GM04503 (cell line): ENCODE measurements at places on chromosomes 13 and 19.

DNA sequence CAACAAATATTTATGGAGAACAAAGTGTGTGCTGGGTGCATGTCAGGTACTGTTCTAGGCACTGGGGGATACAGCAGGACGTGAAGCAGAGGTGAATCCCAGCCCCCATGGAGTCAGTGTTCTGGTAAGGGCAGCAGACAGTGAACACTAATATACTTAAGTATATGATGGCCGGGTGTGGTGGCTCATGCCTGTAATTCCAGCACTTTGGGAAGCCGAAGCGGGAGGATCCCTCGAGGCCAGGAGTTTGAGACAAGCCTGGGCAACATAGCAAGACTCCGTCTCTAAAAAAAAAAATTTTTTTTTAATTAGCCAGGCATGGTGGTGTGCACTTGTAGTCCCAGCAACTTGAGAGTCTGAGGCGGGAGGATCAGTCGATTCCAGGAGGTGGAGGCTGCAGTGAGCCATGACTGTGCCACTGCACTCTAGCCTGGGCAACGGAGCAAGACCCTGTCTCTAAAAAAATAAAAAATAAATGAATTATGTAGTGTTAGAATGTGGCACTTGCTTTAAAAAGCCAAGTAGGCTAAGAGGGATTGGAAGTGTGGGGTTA lies 22.6 kb downstream of the CHST8 start:
- DNase-seq: no peak

DNA sequence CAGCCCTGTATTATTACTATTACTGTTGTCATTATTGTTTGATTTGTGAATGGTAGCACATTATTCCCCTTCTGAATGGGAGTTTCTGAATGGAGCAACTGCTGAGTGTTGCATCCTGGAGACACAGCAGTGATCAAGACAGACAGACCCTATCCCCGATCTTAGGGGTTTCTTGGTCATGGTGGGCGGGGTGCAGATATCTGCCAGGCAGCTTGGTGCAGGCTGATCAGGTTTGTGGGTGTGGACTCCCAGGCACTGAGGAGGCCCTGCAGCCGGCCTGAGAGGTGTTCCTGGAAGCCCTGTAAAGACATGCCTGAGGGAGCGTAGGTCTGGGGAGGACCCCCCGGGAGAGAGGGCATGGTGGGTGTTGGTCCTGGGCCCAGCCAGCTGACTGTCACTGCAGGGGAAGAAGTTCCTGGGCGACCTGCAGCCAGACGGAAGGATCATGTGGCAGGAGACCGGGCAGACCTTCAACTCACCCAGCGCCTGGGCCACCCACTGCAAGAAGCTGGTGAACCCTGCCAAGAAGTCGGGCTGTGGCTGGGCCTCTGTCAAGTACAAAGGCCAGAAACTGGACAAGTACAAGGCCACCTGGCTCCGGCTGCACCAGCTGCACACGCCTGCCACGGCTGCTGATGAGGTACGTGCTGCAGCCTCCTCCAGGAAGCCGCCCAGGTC lies 2.1 kb downstream of the MPND start:
- DNase-seq: no peak

DNA sequence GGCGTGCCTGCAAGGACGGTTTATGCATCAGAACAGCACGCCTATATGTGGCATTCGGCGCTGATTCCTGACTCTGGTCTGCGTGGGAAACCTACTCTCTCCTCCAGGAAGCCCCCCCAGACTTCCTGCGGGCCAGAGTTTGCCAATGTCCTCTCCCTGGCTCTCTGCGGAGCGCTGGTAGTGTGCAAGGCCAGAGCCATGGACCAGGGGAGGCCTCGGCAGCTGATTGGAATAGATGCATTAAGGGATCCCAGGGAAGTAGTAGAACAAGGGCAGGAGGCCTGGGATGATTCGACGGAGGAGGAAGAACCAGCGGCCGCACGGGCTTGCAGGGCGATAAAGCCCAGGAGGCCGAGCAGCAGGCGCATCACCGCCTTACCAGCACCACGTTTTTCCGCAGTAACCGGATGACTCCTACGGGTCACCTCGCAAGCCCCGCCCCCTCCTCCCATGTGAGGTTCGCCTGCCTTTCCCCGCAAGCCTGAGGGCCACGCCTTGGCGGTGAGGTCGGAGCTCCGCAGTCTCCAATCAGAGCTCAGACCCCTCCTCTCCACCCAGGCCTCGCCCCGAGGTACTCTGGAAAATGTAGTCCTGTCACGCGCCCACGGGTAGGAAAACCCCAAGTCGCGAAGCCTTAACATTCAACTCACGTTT lies 5.0 kb downstream of the CLEC11A start:
- DNase-seq: no peak

- DNase-seq: no peak
These were observed 651 bp downstream of the OXGR1 start for GRCh38 chr13:96993634-96994016.

DNA sequence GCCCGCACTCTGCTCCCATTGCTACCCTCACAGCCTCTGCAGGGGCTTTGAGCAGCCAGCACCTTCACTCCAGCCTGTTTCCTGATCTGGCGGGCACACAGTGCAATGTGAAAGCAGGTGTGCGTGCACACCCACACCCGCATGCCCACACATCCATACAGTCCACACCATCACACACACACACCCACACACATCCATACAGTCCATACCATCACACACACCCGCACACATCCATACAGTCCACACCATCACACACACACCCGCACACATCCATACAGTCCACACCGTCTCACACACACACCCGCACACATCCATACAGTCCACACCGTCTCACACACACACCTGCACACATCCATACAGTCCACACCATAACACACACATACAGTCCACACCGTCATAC lies 28.0 kb downstream of the PIAS4 start:
- no peak for DNase-seq

DNA sequence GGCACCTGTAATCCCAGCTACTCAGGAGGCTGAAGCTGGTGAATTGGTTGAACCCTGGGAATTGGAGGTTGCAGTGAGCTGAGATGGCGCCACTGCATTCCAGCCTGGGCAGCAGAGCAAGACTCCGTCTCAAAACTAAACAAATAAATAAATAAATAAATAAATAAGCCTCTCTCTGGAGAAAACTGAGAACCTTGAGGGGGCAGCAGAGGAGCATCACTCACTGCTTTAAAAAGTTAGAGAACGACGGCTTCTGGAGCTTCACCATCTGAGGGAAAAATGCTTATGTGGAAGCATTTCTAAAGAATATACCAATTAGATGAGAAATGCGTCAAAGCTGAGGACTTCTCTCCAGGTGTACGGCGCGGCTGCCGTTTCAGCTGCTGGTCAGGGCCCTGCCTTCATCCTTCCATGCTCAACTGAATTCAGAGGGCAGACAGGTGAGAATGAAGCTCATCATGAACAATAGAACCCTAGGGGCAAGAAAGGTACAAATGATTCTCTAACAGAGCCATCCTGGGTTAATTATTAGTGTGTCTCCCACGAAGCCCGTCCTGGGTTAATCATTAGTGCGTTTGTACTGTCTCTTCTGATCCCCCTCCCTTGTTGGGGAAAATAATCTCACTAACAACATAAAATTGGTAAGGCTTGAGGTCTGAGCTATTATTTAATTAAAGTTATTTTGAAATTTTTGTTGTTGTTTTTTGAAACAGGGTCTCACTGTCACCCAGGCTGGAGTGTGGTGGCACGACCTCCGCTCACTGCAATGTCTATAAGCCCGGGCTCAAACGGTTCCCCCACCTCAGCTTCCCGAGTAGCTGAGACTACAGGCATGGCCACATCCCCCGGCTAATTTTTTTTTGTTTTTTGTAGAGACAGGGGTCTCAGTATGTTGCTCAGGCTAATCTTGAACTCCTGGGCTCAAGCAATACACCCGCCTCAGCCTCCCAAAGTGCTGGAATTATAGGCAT lies 80.1 kb downstream of the IPO5 start:
- DNase-seq: peak; percentile 21

DNA sequence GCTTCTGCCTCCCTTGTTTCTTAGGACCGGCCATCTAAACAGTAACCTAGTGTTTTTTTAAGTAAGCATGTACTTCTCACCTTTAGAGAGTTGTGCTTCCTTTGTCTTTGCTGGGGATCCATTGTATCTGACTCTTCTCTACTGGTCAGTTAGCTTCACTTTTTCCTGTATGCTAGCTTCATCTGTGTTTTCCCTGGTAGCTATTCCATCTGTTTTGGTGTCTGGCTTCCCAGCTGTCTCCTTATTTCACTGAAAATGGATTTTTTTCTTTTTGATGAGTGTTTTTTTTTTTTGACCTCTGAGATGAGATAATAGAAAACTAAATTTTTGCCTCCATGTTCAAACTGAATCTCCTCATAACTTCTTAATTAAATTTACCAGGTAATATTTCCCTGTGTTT lies 637.0 kb upstream of the SLC10A2 start:
- no peak for DNase-seq
